Keratinocyte (primary cell): ENCODE measurements at places on chromosomes 3 and 15. TPM values are rescaled to one million over a fixed set of nuclear protein-coding genes. Genes with fewer than 3 reads are reported as not detected.

- DNase-seq = no peak
- H3K36me3 ChIP-seq = no peaks in the 10 kb centered on the region
- peaks cover 25% of the 10 kb centered on the region for H3K27me3 ChIP-seq
- no peak overlapping the region for H3K27ac ChIP-seq
- H3K4me1 ChIP-seq = no peaks in the 10 kb centered on the region
These were observed 67.1 kb upstream of the SEC13 start for GRCh38 chr3:10387881-10388609.

DNA sequence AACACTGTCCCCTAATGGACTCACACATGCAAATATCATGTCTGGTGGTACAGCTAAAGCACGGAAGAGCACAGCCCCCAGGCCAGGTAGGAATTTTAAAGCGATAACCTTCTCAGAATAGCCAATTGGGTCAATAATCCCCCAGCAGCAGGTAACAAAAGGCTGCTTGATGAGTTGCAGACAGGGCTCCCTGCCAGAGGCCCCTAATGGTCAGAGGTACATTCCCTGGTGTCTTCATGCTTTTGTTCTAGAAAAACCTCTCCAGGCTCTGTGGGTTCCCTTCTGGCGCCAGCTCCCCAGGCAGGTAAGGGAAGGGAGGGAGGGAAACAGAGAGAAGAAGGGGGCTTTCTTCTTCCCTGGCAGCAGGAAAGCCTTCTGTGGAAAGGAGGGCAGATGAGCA is 43.4 kb upstream of the PRTG start:
- no peak overlapping the region for H3K27ac ChIP-seq
- H3K36me3 ChIP-seq = no peaks in the 10 kb centered on the region
- H3K4me1 ChIP-seq = no peaks in the 10 kb centered on the region
- H3K27me3 ChIP-seq = no peaks in the 10 kb centered on the region
- H3K4me3 ChIP-seq = no peak overlapping the region
- DNase-seq = no peak

The MED12L gene
- polyA plus RNA-seq = 0.04 to 0.36 TPM (median 0.04 TPM) in 3 replicates

GRCh38 chr3:46903341-46904302 is 26.1 kb downstream of the PTH1R start:
- H3K27me3 ChIP-seq = peaks cover 8% of the 10 kb centered on the region
- H3K36me3 ChIP-seq = no peaks in the 10 kb centered on the region
- H3K4me3 ChIP-seq = no peak overlapping the region
- H3K4me1 ChIP-seq = peaks cover 11% of the 10 kb centered on the region
- no peak for DNase-seq
- H3K27ac ChIP-seq = no peak overlapping the region

DNA sequence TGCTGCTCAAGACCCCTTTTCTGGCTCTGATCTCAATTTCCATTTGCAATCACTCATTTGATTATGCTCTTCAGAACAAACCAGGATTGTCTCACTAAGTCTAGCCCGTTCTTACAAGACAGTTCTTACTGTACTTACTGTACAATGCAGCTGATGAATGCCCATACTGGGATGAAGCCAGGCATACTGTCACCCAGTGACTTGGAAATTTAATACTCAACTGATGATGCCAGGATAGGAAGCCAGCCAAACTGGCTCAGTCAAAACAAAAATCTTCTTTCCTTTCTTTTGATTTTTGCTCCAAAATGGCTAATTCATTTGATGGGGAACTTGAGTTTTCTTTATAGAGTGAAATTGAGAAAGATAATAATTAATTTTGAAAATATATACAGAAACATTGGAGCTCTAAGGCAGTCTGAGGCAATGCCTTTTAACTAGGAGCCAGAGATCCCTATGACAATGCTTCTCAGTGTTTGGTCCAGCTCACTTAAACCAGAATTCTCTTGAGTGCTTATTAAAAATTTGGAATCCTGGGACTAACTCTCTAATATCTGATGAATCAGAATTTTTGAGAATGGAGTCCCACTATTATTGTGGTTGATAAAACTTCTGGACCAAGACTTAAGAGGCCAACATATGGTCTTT is 265.6 kb upstream of the THBS1 start:
- no peak overlapping the region for H3K4me3 ChIP-seq
- H3K4me1 ChIP-seq = peaks cover 6% of the 10 kb centered on the region
- DNase-seq = no peak
- H3K36me3 ChIP-seq = no peaks in the 10 kb centered on the region
- H3K27ac ChIP-seq = no peak overlapping the region

DNA sequence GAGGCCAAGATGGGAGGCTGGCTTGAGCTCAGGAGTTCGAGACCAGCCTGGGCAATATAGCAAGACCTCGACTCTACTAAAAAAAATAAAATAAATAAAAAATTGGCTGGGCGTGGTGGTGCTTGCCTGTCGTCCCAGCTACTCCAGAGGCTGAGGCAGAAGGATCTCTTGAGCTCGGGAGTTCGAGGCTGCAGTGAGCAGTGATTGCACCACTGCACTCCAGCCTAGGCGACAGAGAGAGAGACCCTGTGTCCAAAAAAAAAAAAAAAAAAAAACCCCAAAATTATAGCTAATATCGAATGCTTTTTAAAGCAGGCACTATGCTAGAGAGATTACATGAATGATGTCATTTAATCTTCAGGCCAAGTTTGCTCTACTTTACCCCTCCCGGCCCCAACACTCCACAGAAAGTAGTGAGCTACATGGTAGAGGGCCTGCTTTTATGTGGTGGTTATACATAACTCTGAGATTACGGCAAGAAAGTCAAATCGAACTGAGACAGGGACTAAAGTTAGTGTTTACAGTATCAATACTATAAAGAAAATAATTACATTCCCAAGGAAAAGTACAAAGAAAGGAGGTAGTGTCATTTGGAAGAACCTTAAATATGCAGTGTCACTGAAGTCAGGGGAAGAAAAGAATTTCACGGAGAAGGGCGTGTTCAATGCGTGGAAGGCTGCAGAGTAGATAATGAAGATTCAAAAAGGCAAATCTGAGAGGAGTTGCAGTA is 1.1 kb downstream of the ADPGK start:
- H3K27me3 ChIP-seq = no peaks in the 10 kb centered on the region
- H3K27ac ChIP-seq = peak overlapping the region; percentile 79
- no peaks in the 10 kb centered on the region for H3K36me3 ChIP-seq
- DNase-seq = no peak
- peaks cover 11% of the 10 kb centered on the region for H3K4me1 ChIP-seq
- H3K4me3 ChIP-seq = peak overlapping the region; percentile 93

The SUSD5 gene
- polyA plus RNA-seq = 0.03 to 0.09 TPM (median 0.05 TPM) in 3 replicates

DNA sequence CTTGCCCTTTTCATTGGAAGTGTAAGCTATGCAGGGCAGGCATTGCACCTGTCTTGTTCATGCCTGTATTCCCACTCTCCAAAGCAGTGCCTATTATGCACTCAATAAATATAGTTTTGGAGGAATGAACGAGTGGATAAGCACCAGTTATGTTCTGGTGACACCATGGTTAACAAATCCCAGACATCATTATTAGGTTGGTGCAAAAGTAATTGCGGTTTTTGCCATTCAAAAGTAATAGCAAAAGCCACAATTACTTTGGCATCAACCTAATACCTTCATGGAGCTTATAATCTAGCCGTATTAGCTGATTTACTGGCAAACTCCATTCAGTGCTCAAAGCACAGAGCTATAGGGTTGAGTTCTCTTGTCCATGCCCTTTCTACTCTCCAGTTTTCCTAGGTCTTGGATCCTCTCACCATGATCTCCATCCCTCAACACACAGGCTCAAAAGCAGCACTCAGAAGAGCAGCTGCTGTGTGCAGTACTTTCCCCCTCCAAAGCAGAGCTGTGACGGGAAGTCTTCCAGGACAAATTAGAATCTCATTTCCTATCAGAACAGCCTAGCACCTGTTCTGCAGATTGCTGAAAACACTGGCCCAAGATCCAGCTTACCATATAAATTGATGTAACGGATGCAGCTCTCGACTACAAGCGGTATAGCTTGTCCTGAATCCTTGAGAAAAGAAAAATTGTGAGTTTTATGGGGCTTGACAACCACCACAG is 63.2 kb upstream of the RAD18 start:
- H3K27ac ChIP-seq = no peak overlapping the region
- H3K4me1 ChIP-seq = no peaks in the 10 kb centered on the region
- peaks cover 7% of the 10 kb centered on the region for H3K36me3 ChIP-seq
- no peaks in the 10 kb centered on the region for H3K27me3 ChIP-seq
- no peak for DNase-seq
- H3K4me3 ChIP-seq = no peak overlapping the region

DNA sequence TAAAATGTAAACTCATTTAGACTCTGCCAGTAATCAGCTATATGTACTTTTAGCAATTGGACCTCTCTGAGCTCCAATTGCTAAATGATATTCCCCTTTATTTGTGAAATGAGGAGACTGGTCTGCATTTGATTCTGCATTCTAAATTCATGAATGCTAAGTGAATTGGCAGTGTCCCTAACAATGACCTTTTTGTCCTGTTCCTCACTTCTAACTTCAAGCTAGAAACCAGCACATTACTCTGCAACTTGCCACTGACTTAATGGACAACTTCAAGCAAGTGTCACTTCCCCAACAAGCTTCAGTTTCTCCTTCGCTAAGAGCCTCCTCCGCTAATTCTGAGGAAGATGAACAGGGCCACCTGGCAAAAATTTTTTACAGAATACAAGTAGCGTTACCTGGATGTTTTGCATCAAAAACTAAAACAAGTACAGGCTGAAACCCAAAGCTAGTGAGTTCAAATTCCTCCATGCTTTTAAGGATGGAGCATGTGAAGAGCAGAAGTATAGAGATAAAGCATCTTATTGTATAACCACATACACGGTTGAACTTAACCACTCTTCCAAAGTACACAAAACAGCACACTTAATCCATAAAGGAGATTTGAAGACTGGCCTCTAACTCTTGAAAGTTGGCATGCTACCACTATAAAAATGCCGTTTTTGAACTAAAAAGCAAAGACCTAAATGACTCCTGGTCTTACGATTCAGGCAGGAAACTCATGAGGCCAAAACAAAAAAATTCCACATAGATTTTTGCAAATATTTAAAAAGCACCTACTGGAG is 207.6 kb downstream of the MAGI1 start:
- H3K27me3 ChIP-seq = no peaks in the 10 kb centered on the region
- no peak for DNase-seq
- H3K4me3 ChIP-seq = no peak overlapping the region
- no peak overlapping the region for H3K27ac ChIP-seq
- H3K36me3 ChIP-seq = no peaks in the 10 kb centered on the region

DNA sequence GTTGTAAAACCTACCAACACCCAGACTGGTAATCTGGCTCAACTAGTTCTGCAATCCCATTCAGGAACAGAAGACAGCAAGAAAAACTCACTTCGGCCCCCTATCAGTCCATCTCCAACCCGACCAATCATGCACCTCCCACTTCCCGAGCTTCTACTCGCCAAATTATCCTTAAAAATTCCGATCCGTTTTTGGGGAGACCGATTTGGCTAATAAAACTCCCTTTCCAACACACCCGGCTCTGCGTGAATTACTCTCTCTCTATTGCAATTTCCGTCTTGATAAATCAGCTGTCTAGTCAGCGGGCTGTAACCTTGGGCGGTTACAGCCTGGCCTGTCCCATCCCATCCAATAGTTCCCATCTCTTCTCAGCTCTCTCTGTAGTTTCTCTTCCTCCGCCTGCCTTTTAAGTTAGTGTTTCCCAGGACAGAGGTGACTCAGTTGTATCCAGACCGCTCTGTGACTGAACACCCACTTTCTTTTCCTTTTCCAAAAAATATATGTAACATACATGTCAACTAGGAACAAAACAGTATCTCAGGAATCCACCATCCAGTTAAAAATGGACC is 780 bp upstream of the ACAD9 start:
- H3K27ac ChIP-seq = peak overlapping the region; percentile 99
- H3K27me3 ChIP-seq = no peaks in the 10 kb centered on the region
- H3K36me3 ChIP-seq = peaks cover 3% of the 10 kb centered on the region
- H3K4me1 ChIP-seq = peaks cover 26% of the 10 kb centered on the region

- H3K4me3 ChIP-seq = no peak overlapping the region
- no peak overlapping the region for H3K27ac ChIP-seq
- peaks cover 12% of the 10 kb centered on the region for H3K36me3 ChIP-seq
These were observed 6.6 kb downstream of the STIMATE start for GRCh38 chr3:52890735-52891134.
